ENCODE measurements at places on chromosomes 6 and 20.
A peak's percentile ranks its signal among the peaks of the same experiment; 100 is the strongest.

- DNase-seq = no peak
Measured at GRCh38 chr6:17927705-17928104, 59.7 kb downstream of the KIF13A start.

GRCh38 chr6:133553652-133554051, 312.5 kb downstream of the EYA4 start:
- no peak for DNase-seq

DNA sequence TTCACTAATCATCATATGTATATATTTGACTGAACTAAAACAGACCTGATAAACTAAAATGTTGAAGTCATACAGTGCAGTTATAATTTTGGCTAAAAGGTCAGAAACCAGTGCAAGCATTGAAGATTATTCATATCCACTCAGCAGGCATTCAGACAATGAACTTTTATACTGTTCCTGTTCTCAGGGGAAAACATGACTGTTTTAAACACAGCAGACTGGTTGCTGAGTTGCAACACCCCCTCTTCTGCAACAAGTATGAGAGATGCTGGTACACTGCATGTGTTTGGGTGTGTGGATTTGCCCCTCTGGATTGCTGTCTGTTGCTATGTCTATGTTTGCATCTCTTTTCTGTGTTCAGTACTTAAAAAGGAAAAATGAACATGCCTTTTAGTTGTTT, 206.8 kb downstream of the EYA4 start:
- no peak for DNase-seq

GRCh38 chr6:108546079-108547049, 14.4 kb upstream of the FOXO3 start:
- no peak for DNase-seq

GRCh38 chr20:61436283-61436666, 184.2 kb downstream of the CDH4 start:
- DNase-seq = no peak

GRCh38 chr6:5950361-5950785, 56.4 kb downstream of the NRN1 start:
- no peak for DNase-seq

- no peak for DNase-seq
Measured at GRCh38 chr6:38215225-38215624, 395.7 kb downstream of the ZFAND3 start.

DNA sequence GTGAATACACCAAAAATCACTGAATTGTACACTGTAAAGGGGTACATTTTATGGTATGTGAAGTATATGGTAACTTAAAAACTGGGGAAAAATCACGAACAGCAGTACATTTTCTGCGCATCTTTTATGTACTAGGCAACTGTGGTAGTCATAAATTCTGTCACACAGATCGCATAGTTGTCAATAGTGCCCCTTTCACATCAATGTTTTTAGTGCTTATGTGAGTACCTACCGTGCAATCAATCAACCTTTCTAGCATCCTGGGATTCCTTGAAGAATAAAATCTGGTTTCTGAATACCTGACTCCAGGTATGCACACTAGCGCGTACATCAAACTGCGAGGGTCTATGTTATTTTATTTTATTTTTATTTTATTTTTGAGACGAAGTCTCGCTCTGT, 637 bp upstream of the RPF2 start:
- no peak for DNase-seq

DNA sequence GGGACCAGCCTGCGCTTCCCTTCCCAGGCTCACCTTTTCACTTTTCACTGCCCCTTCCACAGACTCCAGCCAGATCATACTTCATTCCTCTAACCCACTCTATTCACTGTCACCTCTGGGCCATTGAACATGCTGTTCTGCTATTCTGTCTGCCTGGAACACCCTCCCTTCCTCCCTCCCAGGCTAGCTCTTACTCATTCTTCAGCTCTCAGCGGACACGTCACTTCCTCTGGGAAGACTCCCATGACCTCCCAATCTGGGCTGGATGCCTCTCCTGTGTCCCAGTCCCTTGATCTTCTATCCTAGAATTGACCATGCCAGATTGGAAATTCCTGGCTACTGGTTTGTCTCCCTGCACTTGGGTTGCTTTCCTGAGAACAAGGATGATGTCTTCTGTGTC, 5.0 kb downstream of the SLC12A5 start:
- DNase-seq = no peak

- no peak for DNase-seq
Measured at GRCh38 chr6:87922196-87922946, 125.3 kb upstream of the SPACA1 start.

DNA sequence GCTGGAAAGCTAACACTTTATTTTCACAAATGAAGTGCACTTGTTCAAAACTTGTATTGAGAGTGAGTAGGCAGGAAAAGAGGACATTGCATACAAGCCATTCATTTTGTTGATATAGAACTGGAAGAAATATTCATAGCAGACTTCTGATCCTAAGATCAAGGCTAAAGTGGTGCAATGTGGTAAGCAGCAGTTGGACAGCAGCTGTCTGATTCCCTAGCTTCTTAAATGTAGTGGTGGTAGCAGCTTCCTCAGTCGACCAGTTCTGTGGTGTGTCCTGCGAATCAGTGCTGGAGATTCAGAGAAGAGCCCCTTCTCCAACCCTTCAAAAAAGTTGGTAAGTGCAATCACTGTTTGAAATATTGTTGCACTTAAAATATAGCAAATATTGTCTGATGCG, 281.7 kb upstream of the GJE1 start:
- DNase-seq = no peak

DNA sequence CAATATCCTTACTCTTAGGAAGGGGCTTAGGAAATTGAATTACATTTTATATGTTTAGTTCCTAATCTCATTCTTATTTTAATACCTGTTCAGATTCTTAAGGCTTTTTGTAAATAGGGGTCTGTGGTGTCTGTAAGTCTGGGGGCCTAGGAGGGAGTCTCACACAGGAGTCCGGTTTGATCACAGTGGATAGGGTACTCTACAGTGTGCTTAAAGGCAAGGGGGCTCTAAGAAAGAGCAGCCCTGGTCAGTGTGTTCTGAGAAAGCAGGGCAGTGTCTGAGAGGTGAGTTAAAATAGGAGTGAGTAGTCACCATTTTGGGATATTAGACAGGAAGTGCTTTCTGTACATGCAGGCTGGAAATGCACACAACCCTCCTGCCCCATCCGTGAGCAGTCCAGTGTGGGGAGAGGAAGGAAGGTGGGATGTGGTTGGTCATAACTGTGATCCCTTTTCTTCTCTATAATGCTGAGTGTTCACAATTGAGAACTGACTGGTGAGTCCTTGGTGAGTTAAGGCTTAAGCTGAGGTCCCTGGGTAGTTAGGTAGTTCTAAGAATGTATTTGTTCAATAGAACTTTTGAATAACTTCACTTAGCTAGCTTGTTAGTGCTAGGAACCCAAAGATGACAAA, 50.0 kb downstream of the CDKAL1 start:
- DNase-seq = no peak

- DNase-seq = no peak
Measured at GRCh38 chr6:76166874-76167273, 94.4 kb upstream of the IMPG1 start.

GRCh38 chr6:52189974-52190373, 3.8 kb downstream of the IL17A start:
- no peak for DNase-seq

DNA sequence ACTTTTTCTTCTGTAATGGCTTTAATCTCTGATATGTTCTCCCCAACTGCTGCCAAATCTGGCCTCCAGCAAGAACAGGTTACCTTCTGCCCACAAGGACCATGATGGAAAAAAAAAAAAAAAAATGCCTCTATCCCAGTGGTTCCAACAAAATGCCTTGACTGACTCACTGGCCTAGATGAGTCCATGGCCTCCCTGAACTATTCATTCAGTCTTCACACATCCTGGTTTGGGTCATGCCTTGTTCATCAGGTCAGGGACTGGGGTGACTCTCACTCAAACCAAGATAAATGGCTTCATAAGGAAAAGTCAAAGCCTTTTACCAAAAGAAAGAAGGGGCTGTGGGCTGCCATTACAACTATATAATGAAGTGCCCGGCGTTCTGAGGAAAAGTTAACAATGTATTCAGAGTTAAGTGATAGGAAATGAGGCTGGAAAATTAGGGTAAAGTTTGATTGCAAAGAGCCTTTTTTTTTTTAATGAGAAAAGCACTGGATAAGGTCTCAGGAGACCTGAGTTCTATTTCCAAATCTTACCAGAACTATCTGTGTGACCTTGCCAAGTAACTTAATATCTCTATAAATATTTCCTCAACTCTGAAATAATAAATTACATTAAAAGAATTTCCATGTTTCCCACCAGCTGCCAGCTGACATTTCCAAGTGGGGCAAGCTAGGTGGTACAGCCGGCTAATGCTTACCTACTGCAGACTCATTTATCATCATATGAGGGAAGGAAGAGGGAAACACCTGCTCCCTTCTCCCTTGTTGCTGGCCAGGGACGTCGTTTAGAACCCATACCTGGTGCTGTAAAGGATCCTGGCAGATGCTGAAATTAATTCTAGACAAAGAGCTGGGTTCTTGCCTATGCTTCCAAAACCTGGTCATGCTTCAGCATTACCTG, 380.0 kb upstream of the MARCKS start:
- no peak for DNase-seq

DNA sequence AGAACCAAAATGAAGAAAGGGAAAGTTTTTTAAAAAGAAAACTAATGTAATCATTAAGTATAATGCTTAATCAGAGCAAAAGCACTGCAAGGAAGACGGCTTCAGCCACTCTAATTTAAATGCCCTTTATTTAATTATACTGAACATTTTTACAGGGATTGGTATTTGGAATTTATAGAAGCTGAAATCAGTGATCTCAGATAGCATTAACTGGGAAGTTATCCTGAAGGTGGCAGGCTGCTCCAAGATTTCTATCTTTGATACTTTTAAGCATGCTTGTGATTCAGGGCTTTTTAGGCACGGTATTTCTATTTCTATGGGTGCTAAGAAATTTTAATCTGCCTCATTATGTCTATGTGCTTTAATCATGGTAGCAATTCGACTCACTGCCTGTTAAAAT, 1.3 kb upstream of the NDUFAF4 start:
- no peak for DNase-seq

DNA sequence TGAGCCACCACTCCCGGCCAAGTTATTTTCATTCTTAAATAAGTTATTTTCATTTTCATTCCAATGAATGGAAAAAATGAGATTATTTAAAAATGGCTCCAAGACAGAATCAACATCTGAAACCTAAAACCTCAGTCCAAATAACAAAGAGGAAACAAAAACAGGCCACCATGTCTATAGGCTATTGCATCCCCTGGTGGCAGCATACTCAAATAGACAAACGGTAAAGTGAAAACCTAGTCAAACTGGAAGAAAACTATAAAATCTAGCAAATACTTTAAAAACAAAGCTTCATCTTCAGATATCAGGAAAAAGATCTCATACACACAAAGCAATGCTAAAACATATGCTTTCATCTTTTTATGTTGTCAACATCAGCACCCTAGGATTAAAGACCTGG, 20.9 kb downstream of the IL17A start:
- no peak for DNase-seq

GRCh38 chr20:5569021-5569420, 181.2 kb upstream of the SHLD1 start:
- peak; percentile 44 for DNase-seq

DNA sequence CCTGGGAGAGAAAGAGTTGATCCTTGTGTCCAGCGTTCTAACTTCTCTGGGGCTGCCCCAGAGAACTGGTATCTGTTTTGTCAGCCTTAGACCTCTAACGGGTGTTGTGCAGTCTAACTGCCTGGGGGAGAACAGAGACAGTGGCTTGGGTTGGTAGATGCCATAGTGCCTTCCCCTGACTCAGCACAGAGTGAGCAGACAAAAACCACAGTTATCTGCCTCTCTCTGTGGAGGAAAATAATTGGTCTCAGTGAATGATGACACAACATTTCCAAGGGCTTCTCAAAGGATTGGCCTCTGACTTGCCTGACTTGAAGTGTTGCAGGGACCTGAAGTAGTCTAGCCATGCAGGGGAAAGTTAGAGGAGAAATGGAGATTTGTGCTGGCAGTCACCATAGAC, 226.2 kb upstream of the MAN1A1 start:
- no peak for DNase-seq

- DNase-seq = no peak
Measured at GRCh38 chr6:81857812-81858211, 105.3 kb upstream of the TENT5A start.

GRCh38 chr6:27140999-27141528, 106.4 kb upstream of the PRSS16 start:
- DNase-seq = no peak

- DNase-seq = no peak
Measured at GRCh38 chr20:21240394-21240793, 62.7 kb upstream of the XRN2 start.

- no peak for DNase-seq
Measured at GRCh38 chr20:51190783-51191180, 167.9 kb upstream of the KCNG1 start.

- DNase-seq = no peak
Measured at GRCh38 chr6:42784717-42785498, 3.1 kb downstream of the BICRAL start.

DNA sequence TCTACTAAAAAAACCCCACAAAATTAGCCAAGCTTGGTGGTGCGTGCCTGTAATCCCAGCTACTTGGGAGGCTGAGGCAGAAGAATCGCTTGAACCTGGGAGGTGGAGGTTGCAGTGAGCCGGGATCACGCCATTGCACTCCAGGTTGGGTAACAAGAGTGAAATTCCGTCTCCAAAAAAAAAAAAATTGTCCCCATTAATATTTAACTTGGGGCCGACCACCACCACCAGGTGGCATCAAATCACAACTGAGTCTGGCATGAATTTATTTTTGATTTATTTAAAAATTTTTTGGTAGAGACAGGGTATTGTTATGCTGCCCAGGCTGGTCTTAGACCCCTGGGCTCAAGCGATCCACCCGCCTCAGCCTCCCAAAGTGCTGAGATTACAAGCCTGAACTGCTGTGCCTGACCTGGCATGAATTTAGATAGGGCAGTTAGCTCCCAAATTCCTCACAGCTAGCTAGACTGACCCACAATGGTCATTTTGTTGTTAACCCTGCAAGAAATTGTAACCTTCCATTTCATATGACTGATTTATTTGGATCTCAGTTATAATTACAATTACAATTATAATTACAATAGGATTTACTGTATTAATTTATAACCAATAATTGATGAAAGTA, 17.1 kb upstream of the BEND3 start:
- peak; percentile 19 for DNase-seq

DNA sequence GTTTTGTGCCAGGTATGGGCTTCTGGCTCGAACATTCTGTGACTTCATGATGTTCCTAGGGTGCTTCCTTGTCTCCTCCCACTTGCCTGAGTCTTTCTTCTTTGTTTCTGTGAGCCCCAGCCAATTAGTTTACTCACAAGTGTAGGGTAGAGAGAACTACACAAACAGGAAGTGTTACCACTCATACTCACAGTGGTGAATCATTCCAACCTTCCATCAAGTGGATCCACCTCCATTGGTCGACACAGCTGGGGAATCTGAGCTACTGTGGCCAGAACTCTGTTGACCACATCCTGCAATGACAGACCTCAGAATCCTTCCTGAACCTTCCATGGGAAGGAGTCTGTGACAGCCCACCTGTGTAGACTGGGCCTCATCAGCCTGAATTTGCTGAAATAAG, 76.8 kb downstream of the UNC5CL start:
- DNase-seq = no peak

GRCh38 chr6:75931011-75931680, 141.3 kb downstream of the IMPG1 start:
- no peak for DNase-seq
